Islet precursor cell (in vitro differentiated cells): ENCODE measurements at places on chromosomes 12 and 14.

GRCh38 chr12:13126494-13126893 lies 23.0 kb upstream of the GSG1 start:
- no peak for DNase-seq

- DNase-seq: no peak
Observed at GRCh38 chr12:55777856-55778255, 34.9 kb downstream of the GDF11 start.

DNA sequence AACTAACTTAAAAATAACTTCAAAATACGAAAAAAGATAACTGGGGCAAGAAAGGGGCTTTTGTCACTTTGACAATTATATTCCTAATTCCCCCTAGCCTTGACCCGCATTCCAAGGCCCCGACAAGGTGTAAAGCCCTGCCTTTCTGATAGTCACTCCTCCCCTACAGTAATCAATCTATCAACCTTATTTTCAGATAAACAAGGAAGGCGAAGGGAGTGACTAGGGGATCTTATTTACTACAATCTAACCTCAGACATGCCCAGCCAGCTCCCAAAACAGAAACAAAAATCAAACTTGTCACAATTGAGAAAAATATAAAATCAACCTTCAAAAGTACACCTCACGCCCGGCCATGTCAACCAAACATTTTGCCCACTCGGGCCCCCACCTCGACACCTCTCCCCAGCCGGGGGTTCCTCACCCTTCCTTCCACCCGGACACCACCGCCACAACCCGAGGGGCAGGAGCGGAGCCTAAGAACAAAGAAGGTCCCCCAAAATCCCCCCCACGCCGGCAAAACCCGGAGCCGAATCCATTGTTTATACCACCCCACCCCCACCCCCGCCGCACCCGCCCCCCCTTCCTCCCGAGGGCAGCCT lies 562 bp downstream of the ZFYVE1 start:
- DNase-seq: no peak

- DNase-seq: no peak
Observed at GRCh38 chr14:19771895-19772430, 1.3 kb upstream of the OR4M1 start.

GRCh38 chr12:11745113-11745512 lies 95.6 kb downstream of the ETV6 start:
- DNase-seq: no peak

- DNase-seq: no peak
Observed at GRCh38 chr12:77442633-77443032, 377.3 kb upstream of the E2F7 start.

- no peak for DNase-seq
Observed at GRCh38 chr14:106067935-106068334, 541.6 kb downstream of the TMEM121 start.

DNA sequence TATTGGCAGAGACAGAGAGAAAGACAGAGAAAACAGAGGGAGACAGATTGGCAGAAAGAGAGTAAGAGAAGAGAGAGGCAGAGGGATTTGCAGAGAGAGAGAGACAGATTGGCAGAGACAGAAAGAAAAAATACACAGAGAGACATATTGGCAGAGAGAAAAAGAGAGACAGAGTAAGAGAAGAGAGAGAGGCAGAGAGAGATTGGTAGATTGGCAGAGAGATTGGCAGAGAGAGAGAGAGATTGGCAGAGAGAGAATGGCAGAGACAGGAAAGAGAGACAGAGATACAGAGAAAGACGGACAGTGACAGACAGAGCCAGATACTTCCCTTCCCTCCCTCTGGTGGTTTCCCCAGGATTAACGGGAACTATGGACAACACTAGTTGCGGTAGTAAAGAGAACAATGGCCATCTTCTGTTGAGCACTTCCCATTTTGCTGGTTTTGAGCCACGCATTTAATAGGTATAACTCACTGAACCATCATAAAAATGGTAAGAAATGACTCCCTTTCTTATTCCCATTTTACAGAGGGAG lies 2.6 kb upstream of the NOS1 start:
- no peak for DNase-seq

- peak; percentile 81 for DNase-seq
Observed at GRCh38 chr14:69363055-69363454, 35.0 kb downstream of the ERH start.

DNA sequence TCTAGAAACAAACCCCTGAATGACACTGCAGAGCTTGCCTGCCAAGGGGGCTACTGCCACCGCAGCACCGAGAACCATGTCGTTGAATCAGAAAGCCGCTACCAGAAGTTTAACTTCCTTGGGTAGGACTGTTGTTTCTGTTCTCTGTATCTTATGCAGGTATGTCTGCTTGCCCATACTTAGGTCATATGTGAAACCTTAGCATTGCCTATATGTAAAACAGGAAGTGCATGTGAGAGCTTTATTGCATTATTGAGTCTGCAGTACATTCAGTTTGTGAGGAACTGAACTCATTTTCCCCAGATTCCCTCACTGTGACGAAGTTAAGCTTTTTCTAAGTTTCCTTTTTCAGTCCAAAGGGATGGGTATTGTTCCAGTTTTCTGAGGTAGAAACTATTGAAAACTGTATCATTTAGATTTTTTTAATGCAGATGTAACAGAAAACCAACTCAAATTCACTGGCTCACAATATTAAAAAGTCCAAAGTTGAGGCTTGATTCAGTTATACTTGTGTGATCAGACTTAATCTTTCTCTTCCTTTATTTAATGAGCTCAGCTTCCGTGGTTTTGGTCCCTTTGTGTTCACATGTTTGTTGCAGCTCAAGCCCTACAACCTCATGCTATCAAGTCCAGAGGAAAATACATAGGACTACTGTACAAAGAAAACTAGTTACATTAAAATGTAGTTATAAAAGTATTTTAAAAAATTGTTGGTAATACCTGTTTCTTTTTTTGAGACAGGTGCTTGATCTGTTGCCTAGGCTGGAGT lies 6.9 kb downstream of the FBXO34 start:
- no peak for DNase-seq

DNA sequence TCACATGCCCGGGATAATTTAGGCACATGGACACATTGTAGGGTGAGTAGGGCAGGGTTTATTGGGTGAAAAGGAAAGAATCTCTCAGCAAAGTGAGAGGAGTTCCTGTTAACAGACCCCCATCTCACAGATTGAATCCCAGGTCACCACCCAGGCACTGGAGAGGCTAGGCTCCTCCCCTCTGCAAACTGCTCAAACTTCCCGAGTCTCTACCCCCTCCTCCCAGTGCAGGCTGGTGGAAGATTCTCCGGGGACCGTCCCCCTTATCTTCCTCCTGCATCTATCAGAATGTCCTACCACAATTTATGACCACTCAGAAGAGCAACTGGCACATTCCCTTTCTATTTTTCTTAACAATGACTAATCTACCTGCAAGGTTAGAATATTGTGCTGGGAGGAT lies 126.0 kb downstream of the NTF3 start:
- peak; percentile 64 for DNase-seq

- no peak for DNase-seq
Observed at GRCh38 chr14:105474483-105475268, at the start of gene CRIP2. Gene CRIP2, plus strand, starts transcription at chr14:105474821. Its CDS starts 42 bp downstream, at chr14:105474863.
